ENCODE measurements at places on chromosomes 2 and 18.
A peak's percentile ranks its signal among the peaks of the same experiment; 100 is the strongest.

- no peak for DNase-seq
These were observed 380.5 kb downstream of the DSEL start for GRCh38 chr18:67135981-67136380.

DNA sequence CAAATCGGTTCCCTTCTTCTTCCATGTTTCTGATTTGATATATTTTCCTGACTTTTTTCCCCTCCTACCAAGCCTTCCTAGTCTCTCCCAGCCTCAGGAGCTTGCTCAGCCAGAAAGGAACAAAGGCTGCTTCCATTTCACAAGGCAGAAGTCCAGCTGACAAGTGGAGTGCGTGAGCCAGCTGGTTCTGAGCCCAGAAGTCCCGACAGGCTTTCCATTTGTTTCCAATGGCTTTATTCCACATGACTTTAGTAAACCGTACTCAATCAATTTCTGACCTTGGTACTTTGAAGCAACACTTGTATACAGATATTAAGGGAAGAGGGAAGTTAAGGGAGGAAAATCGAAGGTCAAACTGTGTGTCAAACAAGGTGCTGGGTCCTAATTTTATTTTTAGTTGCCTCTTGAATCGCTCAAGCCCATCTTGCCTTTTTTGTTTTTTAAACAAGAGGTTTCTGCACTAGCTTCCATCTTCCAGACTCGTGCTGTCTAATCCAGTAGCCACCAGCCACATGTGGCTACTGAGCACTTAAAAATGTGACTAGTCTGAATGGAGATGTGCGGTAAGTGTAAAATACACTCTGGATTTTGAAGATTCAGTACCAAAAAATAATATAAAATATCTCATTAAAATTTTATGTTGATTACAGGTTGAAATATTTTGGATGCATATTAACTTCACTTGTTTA, 36.2 kb downstream of the WIPF1 start:
- no peak for DNase-seq

GRCh38 chr2:117470311-117471095, 344.0 kb upstream of the DDX18 start:
- DNase-seq: peak; percentile 76

GRCh38 chr2:119218478-119219064, 5.1 kb upstream of the STEAP3 start:
- peak; percentile 73 for DNase-seq

DNA sequence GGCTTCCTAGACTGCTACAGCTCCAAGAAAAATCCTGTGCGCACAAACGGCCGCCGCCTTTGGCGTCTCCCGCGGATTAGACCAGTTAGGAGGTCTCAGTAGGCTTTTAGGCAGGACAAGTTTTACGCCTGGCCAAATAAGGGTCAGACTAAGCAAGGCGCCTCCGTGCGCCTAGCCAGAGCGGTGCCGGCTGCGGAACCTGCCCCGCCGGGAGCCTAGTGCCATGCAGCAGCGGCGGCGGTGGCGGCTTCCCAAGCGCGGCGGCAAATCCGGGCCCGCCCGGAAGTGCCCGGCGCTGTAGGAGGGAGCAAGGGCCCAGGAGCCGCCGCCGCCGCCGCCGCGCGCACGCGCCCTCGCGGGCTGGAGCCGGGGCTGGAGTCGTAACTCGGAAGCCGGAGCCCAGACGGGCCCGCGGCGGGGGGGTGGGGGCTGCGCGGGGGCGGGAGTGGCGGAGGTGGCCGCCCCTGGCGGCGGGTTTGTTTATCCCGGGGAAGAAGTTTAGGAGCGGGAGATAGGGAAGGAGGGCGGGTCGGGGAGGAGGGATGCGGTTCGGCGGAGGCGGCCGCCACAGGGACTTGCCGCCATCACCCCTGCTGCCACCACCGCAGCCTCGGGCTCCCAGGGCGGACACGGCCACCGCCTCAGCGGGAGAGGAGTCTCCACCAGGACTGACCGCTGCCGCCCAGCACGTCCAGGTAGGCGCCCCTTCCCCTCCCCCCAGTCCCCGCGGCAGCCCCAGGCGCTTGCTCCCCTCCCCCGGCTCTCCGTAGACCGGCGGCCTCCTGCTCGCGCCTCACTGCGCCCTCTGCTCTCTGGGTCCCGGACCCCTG, at the start of gene SPOPL:
TSS of gene SPOPL (plus strand) at position 346 of the 830 bp plus-strand sequence. CDS start 48,447 bp downstream, outside the sequence.
- peak; percentile 94 for DNase-seq

DNA sequence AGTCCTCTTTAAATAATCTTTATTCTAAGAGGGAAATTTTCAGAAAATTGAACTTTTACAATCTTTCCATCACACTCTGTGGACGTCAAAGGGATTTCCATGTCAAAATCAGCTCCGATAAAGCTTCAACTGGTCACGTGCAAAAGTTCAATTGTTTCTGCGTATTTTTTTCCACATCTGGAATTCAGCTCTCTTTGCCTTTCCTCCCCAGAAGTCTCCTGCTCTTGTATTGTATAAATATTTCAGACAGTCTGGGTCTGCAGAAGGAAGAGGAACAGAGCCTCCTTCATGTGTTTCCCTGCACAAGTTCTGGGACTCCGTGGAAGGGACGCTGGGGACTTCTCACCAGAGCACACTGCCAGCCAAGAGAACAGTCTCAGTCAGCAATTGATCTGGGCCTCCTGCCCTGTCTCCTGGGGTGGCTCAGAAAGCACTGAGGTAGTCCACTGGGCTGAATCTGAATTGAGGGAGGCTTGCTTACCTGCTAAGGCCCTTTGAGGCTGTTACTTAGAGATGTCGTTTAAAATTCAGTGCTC, 251.5 kb downstream of the TFCP2L1 start:
- DNase-seq: no peak

DNA sequence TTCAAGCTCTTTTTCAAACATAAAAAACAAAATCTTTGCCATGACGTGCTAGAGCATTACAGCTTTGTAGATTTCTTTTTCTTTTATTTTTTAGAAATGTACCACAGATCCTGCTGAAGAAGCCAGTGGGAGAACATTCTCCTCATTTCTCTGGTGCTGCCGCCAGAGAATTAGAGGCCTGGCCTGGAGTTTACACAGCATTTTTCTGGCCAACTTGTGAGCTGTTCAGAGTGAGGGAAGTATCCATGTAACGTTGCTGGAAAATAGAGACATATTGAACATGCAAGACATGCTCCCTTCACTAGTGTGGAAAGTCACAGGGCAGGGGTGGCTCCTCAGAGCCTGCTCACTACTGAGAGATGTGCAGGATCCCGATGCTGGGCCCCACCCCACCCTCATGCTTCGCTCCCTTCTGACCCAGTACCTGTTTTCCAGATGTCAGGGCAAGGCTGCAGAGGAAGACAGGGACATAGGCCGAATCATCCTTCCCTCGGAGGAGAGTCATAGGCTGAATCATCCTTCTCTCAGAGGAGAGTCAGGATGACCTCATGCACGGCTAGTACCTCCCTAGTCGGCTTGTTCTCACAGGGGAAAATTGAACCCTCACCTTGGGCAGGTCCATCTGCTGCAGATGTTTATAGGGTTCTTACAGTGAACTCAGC, 298.5 kb downstream of the INSIG2 start:
- no peak for DNase-seq

DNA sequence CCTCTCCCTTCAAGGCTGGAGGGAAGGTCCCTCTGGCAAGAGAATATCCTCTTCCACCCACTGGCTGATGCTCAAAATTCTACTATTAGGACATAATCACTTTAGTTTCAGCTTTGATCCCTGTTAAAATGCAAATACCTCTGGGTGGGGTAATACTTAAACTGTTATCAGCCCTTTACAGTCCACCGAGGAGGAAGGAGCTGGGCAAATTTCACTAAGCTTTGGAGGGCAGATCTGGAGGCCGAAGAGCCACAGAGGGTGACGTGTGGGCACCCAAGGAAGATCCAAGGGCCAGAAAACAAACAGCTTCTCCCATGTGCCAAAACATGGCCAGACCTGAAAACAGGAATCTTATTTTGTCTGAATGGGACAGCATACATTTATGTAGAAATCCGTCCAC, 74.6 kb upstream of the BCL11A start:
- no peak for DNase-seq
